ENCODE measurements at places on chromosomes 1 and 21. TPM values are rescaled to one million over a fixed set of nuclear protein-coding genes. Genes with fewer than 3 reads are reported as not detected.

DNA sequence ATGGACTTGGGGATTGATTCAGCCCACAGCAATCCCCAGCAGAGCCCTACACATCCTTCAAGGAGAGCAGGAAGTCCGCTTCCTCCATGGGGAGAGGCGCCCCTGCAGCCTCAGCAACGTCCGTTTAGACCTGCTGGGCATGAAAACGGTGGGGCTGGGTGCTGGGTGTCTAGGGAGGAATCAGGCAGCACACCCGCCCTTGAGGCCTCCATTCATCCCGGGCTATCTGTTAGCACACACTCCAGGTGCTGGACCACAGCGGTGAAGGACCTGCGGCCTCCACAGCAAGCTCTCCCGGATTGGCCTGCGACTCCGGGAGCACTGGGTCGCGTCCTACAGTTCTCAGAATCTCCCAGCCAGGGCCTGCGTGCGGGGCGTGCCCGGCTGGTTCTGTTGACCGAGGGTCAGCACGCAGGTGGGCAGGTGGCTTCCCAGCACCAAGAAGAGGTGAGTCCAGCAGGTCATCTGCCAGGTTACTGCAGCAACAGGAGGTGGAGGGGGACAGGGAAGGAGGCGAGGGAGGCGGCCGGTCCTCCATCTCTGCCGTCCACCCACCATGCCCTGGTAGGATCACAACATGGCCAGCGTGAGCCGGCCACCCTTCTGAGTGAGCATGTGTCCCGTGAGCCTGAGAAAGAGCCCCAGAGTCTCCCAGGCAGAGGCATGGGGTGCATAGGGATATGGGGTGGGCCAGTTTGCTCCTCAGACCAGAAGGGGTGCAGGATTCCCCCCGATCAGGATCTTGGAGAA is 96.6 kb downstream of the RIPK4 start:
- DNase-seq, result no peak
- no peak overlapping the region for H3K4me3 ChIP-seq
- peaks cover 7% of the 10 kb centered on the region for H3K4me1 ChIP-seq
- no peaks in the 10 kb centered on the region for H3K27me3 ChIP-seq
- no peak overlapping the region for H3K27ac ChIP-seq

Gene LRRC8C
- total RNA-seq, result 2.5 TPM

GRCh38 chr1:232868793-232869491 is 63.7 kb downstream of the MAP10 start:
- no peaks in the 10 kb centered on the region for H3K27me3 ChIP-seq
- H3K36me3 ChIP-seq, result no peaks in the 10 kb centered on the region
- no peaks in the 10 kb centered on the region for H3K4me1 ChIP-seq
- H3K27ac ChIP-seq, result no peak overlapping the region
- H3K4me3 ChIP-seq, result no peak overlapping the region
- no peak for DNase-seq

GRCh38 chr1:171715813-171716251 is 26.0 kb downstream of the VAMP4 start:
- no peak overlapping the region for H3K27ac ChIP-seq
- no peak overlapping the region for H3K4me3 ChIP-seq
- H3K4me1 ChIP-seq, result no peaks in the 10 kb centered on the region
- DNase-seq, result no peak
- no peaks in the 10 kb centered on the region for H3K36me3 ChIP-seq

DNA sequence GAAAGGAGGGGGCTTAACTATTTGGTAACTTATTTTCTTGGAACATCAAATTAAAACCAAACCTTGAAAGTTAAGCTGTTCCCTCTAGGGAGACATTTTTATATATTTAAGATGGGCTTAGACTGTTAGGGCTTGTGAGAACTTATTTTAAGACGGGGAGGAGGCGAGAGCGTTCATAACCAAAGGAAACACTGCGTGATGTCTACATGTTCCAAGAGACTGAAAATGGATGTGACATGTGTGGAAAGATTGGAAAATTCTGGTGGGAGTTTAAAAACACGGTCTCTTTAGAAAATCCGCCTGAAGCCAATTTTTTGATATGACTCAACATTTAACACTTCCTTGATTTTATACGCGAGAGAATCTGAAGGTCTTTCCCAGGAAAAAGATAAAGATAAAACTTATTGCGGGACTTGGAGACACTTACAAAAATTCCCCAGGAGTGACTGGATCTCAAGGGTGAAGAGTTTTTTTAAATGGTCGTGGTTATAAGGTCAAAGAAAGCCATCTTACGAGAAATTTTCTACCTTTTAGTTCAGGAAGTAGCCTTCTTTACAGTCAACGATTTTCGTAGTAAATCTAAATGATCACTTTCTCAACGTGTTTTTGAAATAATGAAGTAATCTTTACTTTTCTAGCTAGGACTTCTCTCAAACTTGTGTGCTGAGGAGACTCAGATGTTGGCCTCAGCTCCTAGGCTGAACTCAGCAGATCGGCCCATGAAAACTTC is 828 bp downstream of the PNRC2 start:
- peak overlapping the region; percentile 99 for H3K27ac ChIP-seq
- H3K36me3 ChIP-seq, result peaks cover 33% of the 10 kb centered on the region
- no peaks in the 10 kb centered on the region for H3K27me3 ChIP-seq
- DNase-seq, result no peak
- H3K4me3 ChIP-seq, result peak overlapping the region; percentile 90
- peaks cover 2% of the 10 kb centered on the region for H3K4me1 ChIP-seq

Gene TPR
- 104 TPM for total RNA-seq

DNA sequence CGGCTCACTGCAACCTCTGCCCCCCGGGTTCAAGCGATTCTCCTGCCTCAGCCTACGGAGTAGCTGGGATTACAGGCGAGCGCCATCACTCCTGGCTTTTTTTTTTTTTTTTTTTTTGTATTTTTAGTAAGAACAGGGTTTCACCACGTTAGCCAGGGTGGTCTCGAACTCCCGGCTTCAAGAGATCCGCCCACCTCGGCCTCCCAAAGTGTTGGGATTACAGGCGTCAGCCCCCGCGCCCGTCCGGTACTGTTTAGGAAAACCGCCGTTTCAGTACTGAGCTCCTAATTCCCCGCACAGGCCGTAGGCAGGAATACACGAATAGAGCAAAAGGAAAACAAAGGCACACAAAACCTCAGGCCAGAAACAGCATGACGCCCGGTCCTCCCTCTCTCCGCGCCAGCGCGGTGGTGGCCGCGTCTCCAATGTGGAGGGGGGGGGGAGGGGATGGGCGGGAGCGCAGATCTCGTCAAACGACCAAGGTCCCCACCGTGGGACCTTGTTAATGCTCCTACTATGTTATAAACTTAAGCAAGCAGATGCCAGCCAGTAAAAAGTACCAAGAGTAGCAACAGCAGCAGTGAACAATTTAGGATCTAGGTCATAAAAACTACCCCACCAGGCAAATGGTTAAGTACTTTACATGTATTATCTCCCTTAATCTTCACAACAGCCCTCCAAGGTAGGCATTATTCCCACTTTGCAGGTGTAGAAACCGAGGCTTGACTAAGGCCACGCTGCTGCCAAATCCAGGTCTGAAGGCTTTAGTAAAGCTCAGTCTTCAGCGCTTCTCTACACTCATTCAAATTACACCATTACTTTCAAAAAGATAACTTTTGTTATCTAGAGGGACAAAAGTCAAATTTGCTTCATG is 648 bp upstream of the ADAR start:
- peak; percentile 73 for DNase-seq
- H3K27me3 ChIP-seq, result no peaks in the 10 kb centered on the region
- H3K4me3 ChIP-seq, result peak overlapping the region; percentile 88
- H3K27ac ChIP-seq, result peak overlapping the region; percentile 98
- H3K4me1 ChIP-seq, result peaks cover 19% of the 10 kb centered on the region

DNA sequence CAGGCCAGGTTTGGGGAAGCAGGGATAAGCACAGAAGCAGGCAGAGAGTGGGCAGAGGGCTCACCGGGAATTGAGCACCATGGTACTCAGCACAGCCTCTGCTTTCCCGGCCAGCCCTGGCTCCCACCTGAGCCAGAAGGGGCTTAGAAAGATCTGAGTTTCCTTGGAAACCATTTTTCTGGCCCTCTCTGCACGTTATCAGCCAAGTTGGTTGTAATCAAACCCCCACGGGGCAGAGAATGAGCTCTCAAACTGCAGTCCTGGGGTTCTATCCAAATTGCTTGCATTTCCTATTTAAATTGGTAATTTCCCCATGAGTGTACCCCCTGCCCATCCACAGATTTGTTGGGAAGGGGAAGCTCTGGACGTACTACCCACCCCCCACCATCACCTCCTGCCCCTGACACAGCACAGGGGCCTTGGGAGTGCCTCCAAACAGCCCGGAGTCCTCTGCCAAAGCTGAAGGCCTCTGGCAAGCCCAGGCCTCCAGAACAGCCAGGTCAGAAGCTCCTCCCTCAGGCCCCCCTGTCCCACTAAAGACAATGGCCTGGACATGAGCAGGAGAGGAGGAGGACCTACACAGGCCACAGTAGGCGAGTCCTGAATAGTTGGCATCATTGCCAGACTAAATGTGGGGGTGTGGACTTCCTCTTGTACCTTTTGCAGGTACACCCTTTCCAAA is 42.7 kb upstream of the GJB5 start:
- H3K36me3 ChIP-seq, result no peaks in the 10 kb centered on the region
- H3K4me3 ChIP-seq, result no peak overlapping the region
- H3K4me1 ChIP-seq, result no peaks in the 10 kb centered on the region
- H3K27me3 ChIP-seq, result no peaks in the 10 kb centered on the region
- no peak for DNase-seq

DNA sequence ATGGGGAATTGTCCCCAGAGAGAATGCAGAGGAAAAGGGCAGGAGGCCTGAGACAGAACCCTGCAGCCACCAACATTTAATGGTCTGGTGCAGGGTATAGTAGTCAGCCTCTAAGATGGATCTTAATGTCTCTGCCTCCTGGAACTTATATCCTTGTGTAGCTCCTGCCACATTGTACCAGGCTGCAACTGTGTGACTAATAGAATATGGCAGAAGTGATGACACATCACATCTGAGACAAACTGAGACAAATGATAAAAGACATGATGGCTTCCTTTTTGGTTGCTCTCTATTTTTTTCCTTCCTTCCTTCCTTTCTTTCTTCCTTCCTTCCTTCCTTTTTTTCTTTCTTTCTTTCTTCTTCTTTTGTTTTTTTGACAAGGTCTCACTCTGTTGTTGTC is 37.1 kb upstream of the CYP4B1 start:
- no peak overlapping the region for H3K27ac ChIP-seq
- no peaks in the 10 kb centered on the region for H3K36me3 ChIP-seq
- H3K4me3 ChIP-seq, result no peak overlapping the region
- H3K27me3 ChIP-seq, result no peaks in the 10 kb centered on the region
- no peak for DNase-seq
- peaks cover 10% of the 10 kb centered on the region for H3K4me1 ChIP-seq

DNA sequence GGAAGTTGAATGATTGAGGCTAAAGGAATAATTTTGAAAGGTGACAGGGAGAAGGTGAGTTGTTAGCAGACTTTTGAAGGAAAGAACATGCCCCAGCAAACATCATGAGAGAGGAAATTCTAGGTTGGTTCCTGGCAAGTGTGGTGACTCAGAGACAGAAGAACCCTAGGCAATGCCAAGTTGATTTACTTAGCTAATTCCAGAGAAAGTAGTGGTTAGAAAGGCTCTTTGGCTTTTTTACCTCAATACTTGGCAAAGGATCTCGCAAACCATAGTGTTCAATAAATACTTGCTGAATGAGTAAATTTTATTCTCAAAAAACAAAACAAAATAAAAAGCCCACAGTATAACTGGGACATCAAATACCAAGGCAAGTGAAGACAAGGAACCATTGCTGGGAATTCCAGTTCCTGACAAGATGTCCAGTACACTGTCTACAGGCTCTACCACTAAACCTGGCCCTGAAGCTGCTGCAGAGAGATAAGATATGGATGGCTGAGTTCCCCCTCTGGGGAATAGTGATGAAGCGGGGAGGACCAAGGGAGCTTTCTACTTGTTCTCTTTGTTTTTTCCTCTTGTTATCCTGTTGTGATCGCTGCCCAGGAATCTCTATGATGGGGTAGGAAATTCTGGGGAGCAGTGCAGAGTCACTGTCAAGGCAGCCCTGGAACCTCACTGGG is 48.2 kb downstream of the IL12RB2 start:
- no peak for DNase-seq
- no peak overlapping the region for H3K4me3 ChIP-seq
- H3K27me3 ChIP-seq, result no peaks in the 10 kb centered on the region
- no peak overlapping the region for H3K27ac ChIP-seq

GRCh38 chr1:37478890-37479254 is 4.5 kb downstream of the ZC3H12A start:
- no peak for DNase-seq
- no peak overlapping the region for H3K4me3 ChIP-seq
- H3K4me1 ChIP-seq, result peaks cover 43% of the 10 kb centered on the region
- peaks cover 9% of the 10 kb centered on the region for H3K36me3 ChIP-seq

Gene NOTCH2
- 60.9 TPM for total RNA-seq

GRCh38 chr1:30325085-30325935 is 398.1 kb downstream of the MATN1 start:
- no peaks in the 10 kb centered on the region for H3K27me3 ChIP-seq
- no peak overlapping the region for H3K4me3 ChIP-seq
- no peaks in the 10 kb centered on the region for H3K36me3 ChIP-seq
- DNase-seq, result peak; percentile 22

DNA sequence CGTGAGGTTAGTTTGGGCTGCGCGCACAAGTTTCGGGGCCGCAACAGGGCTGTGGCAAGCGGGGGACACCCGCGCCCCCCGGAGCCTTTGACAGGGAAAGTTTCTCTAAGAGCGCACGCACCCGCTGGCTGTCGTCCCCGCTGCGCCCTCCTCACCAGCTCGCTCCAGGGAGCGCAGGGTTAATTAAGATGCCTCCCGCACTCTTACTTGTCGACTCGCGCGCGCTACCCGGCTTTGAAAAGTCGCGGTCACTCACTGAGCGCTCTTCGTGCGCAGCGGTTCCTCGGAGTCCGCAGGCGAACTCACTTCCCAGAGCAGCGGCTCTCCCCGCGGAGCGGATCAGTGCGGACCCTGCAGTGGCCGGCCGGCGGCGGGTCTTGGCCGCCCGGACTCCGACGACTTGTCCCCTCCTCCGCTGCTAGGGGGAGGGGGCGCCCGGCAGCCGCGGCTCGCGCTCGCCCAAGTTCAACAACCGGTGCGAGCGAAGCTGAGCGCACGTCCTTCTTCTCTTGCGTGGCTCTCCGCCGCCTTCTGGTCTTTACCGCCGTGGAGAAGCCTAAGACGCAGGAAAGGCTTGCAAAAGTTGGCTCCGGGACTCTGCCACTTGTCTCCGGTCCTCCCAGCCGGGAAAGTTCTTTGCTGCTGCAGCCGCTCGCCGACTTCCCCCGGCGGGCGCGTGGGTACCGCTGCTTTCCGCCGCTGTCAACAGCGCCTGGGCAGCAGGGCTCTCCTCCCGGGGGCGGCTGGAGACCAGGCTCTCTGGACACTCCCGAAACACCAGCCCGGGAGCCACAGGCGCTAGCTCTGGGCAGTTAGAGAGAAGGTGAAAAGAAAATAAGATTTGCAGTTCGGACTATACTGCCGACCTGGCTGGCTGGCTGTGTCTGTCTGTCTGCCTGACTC is 506 bp downstream of the JUN start:
- DNase-seq, result peak; percentile 70
- no peaks in the 10 kb centered on the region for H3K36me3 ChIP-seq
- H3K4me3 ChIP-seq, result peak overlapping the region; percentile 71
